ENCODE measurements at places on chromosomes 3 and 15.

DNA sequence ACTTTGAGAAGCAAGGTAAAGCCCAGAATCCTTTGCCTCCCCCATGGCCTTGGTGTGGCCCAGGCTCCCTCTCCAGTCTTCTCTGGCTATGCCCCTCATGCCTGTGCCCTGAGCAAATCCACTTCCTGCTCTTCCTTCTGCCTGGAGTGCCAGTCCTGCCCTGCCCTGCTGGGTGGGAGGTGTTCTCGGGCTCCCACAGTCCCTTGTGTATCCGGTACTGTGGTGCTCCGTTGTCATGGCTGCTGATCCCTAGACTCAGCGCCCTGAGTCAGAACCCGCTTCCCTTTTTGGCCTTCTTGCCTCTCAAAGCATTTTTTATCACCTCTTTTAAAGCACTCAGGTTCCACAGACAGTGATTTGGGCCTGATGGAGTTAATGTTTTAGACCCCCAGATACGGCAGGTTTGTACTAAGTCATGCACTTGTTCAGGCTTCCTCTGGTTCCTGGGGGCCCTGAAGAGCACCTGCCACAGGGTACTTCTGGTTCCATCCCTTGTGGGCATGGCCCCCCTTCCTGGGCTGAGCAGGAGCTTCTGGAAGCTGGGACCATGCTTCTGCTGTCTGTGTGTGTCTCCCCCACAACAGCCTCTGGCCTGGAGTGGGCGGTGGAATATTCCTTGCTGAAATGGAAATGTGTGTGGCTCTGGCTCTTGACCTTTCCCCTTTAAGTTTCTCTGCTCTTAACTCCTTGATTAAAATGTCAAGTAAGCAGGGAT lies 29.6 kb upstream of the ADAMTS7 start:
- no peak for DNase-seq

DNA sequence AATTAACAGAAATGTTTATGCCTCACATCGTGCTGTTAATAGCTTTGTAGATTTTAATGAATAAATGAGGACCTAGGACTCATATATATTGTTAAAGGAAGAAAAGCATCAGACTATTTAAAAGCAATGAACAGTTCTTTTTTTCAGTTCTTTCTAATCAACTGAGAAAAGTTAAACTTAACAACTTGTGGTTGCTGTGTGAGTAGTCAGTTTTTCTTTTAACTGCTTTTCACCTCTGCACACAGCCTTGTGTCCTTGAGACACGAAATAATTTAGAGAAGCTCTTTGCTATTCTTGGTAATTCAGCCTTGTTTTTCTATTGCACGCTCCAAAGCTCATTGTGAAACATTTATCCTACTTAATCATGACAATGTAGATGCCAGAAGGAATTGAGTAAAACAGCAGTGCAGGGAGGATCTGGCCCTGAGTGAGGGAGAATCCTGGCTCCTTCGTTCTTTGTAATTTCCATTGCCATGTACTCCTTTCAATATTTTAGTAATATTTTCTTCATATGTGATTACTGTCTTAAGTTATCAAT lies 499.0 kb downstream of the PYDC2 start:
- no peak for DNase-seq

- DNase-seq, result no peak
Measured at GRCh38 chr3:159861369-159861987, 127.2 kb upstream of the IL12A start.

DNA sequence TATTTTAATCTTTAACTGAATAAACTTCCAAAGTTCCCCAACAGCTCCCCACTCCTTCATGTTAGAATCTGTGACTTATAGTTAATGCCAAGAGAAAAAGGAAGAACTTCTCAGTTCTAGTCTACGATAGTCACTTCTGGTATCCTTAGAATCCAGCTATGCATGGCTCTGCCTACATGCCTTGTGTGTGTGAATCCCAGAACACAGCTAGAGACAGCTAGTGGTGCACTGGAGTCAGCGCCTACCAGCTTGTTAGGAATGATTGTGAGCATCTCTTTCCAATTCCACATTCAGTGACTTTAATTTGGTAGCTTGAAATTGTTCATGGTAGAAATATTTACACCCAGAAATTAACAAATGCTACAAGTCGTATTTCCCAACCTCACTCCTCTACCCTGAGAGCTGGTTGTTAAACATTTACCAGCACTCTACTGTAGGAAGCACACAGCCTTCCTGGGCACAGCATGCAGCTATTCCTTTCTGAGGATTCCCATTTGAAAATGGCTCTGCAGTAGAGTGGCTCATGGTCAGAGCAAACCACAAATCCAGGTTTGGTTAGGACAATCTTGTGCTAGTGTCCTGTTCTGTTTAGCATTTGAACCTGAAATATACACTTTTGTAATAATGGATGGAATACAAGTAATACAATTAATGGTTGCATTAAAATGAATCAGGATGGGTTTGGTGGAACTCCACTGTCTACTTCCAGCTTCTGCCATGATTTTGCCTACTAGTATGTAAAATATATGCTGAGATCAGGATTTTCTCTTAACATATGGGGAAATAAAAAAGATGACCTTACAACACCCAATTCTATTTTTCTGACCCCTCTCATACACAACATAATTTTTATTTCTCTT lies 371.0 kb upstream of the GBE1 start:
- no peak for DNase-seq

- no peak for DNase-seq
Measured at GRCh38 chr3:130916507-130917167, 22.8 kb downstream of the ATP2C1 start.

DNA sequence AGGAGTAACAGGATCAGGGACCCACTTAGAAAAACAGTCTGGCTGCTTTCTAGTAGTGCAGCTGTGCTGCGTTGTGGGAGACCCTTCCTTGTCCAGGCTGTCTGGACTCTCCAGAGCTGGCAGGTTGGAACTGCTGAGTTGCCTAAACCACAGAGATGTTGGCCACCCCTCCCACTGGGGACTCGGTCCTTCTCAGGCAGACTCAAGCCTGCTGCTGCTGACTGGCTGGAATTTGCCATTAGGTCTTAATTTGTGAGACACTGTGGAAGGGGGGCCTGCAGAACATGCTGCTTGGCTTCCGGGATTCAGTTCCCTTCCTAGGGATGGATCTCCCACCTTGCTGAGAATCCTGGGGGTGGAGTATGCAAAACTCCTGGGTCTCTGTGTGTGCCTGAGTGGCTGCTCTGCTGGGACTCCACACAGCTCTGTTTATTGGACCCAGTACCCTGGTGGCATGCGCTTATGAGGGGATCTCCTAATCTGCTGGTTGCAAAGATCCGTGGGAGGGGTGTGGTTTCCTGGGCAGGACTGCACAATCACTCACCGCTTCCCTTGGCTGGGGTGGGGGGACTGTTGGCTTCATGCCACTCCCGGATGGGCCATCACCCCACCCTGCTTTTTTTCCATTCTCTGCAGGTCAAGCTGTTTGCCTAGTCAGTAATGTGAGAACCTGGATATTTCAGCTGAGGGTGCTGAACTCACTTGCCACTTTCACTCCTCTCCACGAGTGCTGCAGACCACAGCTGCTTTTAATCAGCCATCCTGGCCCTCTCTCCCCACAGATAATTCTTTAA lies 150.5 kb downstream of the CFAP20DC start:
- DNase-seq, result no peak

- DNase-seq, result no peak
Measured at GRCh38 chr3:46981932-46982471, 2.5 kb downstream of the NBEAL2 start.

- DNase-seq, result no peak
Measured at GRCh38 chr3:80190051-80190450, 422.3 kb upstream of the ROBO1 start.
